ENCODE measurements at places on chromosomes 2 and 18.

- DNase-seq = no peak
These were observed 1362.7 kb upstream of the FAM98A start for GRCh38 chr2:34961822-34962221.

DNA sequence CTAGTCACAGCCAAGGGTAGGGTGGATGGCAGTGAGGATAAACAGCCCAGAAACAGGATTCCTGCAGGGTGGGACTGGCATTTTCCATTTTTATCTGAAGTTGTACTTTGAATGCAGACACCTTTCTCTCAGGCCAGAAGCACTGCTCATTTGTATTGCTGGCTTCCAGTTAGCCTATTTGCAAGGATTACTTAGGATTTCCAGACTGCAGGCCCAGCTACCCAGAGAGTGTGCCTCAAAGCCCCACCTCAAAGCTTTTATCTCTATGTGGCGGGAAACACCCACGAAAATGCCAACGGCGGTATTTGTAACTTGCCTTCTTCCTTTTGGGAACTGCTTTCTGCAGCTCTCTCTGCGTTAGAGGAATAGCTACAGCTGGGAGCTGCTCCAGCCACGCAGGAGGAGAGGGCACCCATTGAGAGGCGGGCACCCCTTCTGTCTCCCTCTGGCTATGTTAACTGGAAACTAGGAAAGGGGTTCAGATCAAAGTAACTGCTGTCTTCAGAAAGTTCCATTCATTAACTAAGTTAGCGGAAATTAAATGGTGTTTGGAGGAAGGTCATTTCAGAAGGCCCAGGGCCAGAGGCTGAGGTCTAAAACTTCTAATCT, 144.9 kb downstream of the TGIF1 start:
- peak; percentile 82 for DNase-seq

GRCh38 chr2:183010112-183010511, 28.1 kb downstream of the NCKAP1 start:
- DNase-seq = peak; percentile 32

DNA sequence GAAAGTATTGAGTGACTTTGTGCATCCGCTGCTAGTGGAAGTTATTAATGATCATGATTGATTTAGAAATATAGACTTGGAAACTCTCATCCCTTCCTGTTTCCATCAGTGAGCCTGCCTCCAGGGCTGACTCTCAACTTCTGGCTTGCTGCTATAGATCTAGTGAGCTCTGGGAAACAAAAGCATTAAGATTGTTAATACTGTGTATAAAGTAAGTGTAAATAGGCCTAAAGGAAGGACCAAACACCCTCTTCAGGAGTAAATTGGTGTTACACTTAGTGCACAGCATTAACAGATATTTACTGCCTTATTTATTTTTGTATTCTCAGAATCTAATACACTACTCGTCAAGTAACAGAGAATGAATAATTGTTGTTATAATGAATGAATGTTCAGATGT, 285.6 kb downstream of the THSD7B start:
- DNase-seq = no peak

DNA sequence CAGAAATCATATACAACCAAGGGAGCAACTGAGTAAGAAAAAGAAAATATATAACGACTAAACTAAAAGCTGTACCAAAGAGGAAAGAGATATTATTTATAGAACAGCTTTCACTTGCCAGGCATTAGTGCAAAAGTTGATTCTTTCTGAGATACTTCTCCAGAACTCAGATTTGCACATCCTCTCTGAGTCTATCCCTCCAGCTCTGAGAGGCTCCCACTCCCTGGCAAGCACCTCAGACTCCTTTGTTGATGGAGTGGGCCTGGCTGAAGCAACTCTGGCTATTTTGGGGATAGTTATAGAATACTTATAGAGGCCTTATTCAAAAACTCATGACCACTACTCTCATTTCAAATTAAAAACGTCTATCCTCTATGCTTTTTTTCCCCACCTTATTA, 501.6 kb upstream of the TNP1 start:
- no peak for DNase-seq

DNA sequence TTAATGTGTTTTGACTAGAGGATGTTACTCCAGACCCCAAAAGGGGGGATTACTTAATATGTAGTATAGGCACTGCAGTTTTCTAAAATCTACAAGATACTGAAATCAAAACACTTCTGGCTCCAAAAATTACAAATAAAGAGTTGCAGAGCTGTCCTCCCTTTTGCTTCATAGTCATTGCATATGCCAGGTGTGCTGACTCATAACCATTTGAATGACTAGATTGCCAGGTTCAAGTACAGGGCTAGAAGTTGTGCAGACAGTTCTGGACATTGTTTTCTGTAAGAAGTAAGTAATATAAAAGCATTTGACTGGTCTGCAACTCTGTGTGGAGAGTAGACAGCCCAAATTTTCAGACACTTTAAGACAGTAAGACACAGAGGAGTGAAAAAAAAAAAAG, 6.7 kb downstream of the CWC22 start:
- DNase-seq = no peak

DNA sequence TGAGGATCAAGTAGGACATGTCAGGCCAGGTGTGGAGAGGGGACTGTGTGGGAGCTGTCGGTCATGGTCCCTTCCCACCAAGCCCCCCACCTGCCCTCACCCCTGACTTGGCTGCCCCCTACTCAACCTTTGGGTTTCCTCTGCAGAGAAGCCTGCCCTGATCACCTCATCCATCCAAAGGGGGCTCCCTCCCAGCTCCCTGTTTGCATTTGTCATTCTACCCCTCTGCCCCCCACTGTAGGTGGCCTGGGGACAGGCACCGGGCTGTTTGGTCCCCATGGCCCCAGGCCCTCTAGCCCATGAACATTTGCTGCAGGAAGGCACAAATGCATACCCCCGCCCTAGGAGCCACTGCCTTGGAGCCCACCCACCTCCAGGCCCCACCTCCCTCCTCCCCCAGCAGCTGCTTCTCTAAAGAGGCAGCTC, 115.0 kb downstream of the SMAD7 start:
- no peak for DNase-seq

DNA sequence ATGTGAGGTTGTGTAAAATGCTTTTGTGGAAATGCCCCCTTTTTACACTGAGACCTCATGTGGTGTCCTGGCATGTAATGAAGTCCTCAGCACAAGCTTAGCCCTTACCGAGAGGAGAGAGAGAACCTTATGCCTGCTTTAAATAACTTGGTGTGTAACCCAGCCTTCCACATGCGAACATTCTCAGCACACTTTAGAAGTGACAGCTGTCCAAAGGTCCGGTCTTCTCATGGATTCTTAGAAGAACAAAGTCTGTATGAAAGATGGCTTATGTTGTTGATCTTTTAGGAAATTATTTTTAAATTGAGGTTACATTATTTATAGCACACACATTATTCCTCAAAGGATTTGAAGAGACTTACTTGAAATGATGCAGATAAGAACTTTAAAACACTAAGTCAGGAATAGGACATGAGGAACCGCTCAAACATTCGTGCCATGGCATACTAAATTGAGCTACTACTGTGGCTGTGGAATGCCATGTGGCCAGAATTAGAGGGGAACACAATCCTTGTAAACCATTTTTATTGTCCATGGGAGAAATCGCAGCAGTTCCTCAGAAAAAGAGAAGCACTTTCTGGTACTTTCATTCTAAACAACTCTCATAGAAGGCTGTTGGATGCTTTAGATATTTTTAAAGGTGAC, 79.6 kb downstream of the WDSUB1 start:
- no peak for DNase-seq

DNA sequence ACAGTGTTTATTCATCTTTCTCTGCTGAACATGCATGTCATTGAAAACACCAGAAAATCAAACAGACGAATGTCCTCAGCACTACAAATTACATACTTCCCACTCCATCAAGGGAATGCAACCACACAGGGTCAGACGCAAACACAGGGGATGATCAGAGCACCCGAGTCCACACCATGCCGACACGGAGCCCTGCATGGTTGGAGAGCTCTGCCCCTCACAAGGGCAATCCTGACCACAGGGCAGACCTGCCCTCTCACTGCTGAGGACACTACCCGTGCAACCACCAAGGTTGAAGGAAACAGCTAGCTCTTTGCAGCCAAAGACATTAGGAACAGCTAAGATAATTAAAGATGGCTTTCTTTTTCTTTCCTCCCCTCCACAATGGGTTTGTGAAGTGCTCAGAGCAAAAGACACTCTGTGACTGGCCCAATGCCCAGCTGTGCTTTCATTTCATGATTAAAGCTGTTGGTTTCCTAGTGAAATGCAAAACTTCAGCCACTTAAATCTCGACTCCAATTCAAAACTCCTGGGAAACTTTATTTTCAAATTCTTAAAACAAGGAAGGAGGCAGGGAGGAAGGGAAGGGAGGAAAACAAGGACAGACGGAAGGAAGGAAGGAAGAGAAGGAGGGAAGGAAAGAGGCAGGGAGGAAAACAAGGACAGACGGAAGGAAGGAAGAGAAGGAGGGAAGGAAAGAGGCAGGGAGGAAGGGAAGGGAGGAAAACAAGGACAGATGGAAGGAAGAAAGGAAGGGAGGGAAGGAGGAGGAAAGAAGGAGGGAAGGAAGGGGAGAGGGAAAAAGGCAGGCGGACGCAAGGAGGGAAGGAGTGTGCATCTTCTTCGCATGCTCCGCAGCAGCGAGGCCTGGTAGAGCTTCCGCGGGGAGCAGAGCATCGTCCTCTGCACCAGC, 65.8 kb downstream of the NDUFA10 start:
- DNase-seq = no peak
